ENCODE measurements at places on chromosomes 12 and 14. TPM values are rescaled to one million over a fixed set of nuclear protein-coding genes. Genes with fewer than 3 reads are reported as not detected.
A peak's percentile ranks its signal among the peaks of the same experiment; 100 is the strongest.

GRCh38 chr14:67501670-67502069 is 13.1 kb upstream of the TMEM229B start:
- peaks cover 7% of the 10 kb centered on the region for H3K27me3 ChIP-seq
- H3K27ac ChIP-seq = no peak overlapping the region
- H3K4me1 ChIP-seq = no peaks in the 10 kb centered on the region
- no peak overlapping the region for H3K4me3 ChIP-seq

DNA sequence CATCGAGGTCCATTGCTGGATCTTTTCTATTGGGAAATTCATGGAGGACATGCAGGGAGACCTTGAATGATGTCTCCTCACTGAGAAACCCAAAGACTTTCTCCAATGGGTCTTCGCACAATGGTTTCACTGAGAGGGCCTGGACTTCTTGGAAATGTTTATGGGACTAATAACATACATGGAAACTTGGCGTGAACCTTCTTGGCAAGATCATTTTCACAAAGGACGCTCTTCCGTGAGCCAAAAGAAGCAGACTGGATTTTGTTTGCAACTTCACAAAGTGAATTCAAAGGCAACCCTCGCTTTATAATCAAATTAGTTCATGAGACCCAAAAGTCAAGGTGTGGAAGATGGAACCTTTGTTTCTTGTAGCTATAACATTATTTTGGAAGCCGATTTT is 154.4 kb downstream of the TMEM132C start:
- no peak overlapping the region for H3K4me3 ChIP-seq
- H3K36me3 ChIP-seq = no peaks in the 10 kb centered on the region
- H3K4me1 ChIP-seq = no peaks in the 10 kb centered on the region
- no peak for DNase-seq
- H3K27me3 ChIP-seq = peaks cover 6% of the 10 kb centered on the region

GRCh38 chr12:83042441-83043200 is 355.9 kb downstream of the TMTC2 start:
- H3K27me3 ChIP-seq = no peaks in the 10 kb centered on the region
- no peak overlapping the region for H3K4me3 ChIP-seq
- peaks cover 15% of the 10 kb centered on the region for H3K4me1 ChIP-seq

GRCh38 chr14:91841065-91841464 is 26.3 kb downstream of the TC2N start:
- peaks cover 51% of the 10 kb centered on the region for H3K27me3 ChIP-seq
- no peak overlapping the region for H3K4me3 ChIP-seq
- H3K27ac ChIP-seq = no peak overlapping the region
- no peaks in the 10 kb centered on the region for H3K36me3 ChIP-seq

GRCh38 chr14:67457782-67458181 is 30.7 kb downstream of the TMEM229B start:
- H3K27me3 ChIP-seq = peaks cover 2% of the 10 kb centered on the region
- no peak overlapping the region for H3K27ac ChIP-seq
- DNase-seq = no peak
- H3K4me3 ChIP-seq = no peak overlapping the region

DNA sequence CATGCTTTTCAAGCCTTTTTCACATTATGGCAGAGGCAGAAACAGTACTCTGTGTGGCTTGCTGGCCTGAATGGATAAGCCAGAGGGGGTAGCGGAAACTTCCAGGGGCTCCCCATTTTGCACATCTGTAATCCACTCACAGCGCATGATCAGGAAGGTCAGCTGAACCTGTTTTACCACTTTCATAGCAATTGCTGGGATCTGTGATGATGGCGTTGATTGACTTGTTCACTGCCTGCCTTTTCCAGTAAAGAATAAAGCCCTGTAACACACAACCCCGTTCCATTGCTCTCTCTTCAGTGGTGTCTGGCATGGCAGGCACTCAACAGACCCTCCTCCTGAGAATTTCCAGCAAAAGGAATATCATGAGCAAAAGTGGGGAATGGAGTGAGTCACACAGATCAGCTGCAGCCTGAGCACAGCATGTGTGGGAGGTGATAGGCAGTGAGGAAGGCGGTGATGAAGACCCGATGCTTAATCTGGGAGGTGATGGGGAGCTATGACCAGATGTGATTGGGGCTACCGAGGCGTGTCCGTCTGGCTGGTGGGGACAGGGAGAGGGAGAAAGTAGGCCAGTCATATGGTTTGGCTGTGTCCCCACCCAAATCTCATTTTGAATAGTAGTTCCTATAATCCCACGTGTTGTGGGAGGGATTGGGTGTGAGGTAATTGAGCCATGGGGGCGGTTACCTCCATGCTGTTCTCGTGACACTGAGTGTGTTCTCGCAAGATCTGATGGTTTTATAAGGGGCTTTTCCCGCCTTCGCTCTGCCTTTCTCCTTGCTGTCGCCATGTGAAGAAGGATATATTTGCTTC is 44.7 kb upstream of the CHST11 start:
- H3K36me3 ChIP-seq = no peaks in the 10 kb centered on the region
- H3K4me3 ChIP-seq = no peak overlapping the region
- H3K4me1 ChIP-seq = peaks cover 19% of the 10 kb centered on the region
- DNase-seq = no peak

DNA sequence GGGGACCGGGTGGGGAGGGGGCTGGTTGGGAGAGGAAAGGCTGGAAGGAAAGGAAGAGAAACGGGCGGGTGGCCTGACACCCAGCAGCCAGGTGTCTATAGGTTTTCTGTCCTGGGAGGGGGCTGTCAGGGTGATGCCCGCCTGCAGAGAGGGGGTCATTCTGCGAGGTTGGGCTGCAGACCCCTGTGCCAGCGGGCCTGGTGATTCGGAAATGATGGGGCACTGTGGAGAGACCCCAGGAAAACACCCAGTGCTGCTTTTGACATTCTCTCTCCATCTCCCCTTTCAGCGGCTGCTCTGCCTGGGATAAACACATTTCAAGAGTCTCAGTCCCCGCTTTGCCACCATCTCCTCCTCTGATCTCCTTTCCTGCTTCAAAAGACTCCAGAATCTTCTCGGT is 168.5 kb upstream of the RTL1 start:
- peak; percentile 5 for DNase-seq
- no peak overlapping the region for H3K4me3 ChIP-seq
- H3K27me3 ChIP-seq = peaks cover 8% of the 10 kb centered on the region
- peak overlapping the region; percentile 47 for H3K27ac ChIP-seq
- no peaks in the 10 kb centered on the region for H3K36me3 ChIP-seq
- H3K4me1 ChIP-seq = peaks cover 28% of the 10 kb centered on the region

- peaks cover 9% of the 10 kb centered on the region for H3K36me3 ChIP-seq
- no peak for DNase-seq
- peak overlapping the region; percentile 40 for H3K27ac ChIP-seq
- peaks cover 20% of the 10 kb centered on the region for H3K4me1 ChIP-seq
These were observed 11.3 kb upstream of the SCFD1 start for GRCh38 chr14:30610787-30611343.

- H3K4me3 ChIP-seq = no peak overlapping the region
- H3K27ac ChIP-seq = no peak overlapping the region
- peaks cover 50% of the 10 kb centered on the region for H3K27me3 ChIP-seq
- no peaks in the 10 kb centered on the region for H3K4me1 ChIP-seq
- no peaks in the 10 kb centered on the region for H3K36me3 ChIP-seq
These were observed 5.4 kb upstream of the EML5 start for GRCh38 chr14:88798156-88798555.

GRCh38 chr12:126897102-126897501 is 1369.9 kb upstream of the TMEM132C start:
- no peaks in the 10 kb centered on the region for H3K36me3 ChIP-seq
- no peak overlapping the region for H3K4me3 ChIP-seq
- no peaks in the 10 kb centered on the region for H3K4me1 ChIP-seq
- peaks cover 9% of the 10 kb centered on the region for H3K27me3 ChIP-seq

- peak; percentile 68 for DNase-seq
- peaks cover 33% of the 10 kb centered on the region for H3K4me1 ChIP-seq
- peaks cover 10% of the 10 kb centered on the region for H3K36me3 ChIP-seq
These were observed 43.6 kb downstream of the FGD6 start for GRCh38 chr12:95173392-95174251.

GRCh38 chr12:26246483-26247164 is 51.3 kb downstream of the SSPN start:
- H3K27me3 ChIP-seq = no peaks in the 10 kb centered on the region
- H3K4me3 ChIP-seq = no peak overlapping the region
- DNase-seq = no peak
- no peaks in the 10 kb centered on the region for H3K36me3 ChIP-seq
- no peak overlapping the region for H3K27ac ChIP-seq

GRCh38 chr12:95055057-95055456 is 18.4 kb downstream of the NR2C1 start:
- H3K27ac ChIP-seq = no peak overlapping the region
- H3K4me3 ChIP-seq = no peak overlapping the region
- H3K27me3 ChIP-seq = no peaks in the 10 kb centered on the region
- peaks cover 4% of the 10 kb centered on the region for H3K4me1 ChIP-seq
- H3K36me3 ChIP-seq = peaks cover 19% of the 10 kb centered on the region

DNA sequence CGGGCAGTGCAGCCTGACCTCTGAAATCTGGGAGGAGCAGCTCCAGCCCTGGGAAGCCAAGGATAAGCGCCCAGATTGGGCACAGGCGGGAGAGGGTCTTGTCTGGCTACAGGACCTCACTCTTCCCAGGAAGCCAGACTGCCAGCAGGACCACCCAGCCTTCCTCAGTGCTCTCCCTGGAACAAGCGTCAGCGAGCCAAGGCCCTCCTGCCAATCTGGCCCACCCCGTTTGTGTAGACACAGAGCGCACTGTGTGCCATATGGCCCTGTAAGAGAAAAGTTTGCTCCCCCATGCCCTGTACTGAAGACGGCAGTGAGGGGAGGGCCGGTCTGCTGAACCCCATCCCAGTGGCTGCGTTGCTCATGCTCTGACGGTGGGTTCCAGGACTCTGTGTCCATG is 1.2 kb upstream of the C14orf180 start:
- DNase-seq = no peak
- peaks cover 56% of the 10 kb centered on the region for H3K4me1 ChIP-seq
- no peak overlapping the region for H3K4me3 ChIP-seq
- no peaks in the 10 kb centered on the region for H3K27me3 ChIP-seq
- no peaks in the 10 kb centered on the region for H3K36me3 ChIP-seq

- no peak for DNase-seq
- H3K36me3 ChIP-seq = peaks cover 15% of the 10 kb centered on the region
- H3K27me3 ChIP-seq = no peaks in the 10 kb centered on the region
These were observed 336.8 kb upstream of the RGS6 start for GRCh38 chr14:71595441-71595840.

- peaks cover 23% of the 10 kb centered on the region for H3K36me3 ChIP-seq
- peak overlapping the region; percentile 15 for H3K27ac ChIP-seq
These were observed 89.4 kb downstream of the R3HDM2 start for GRCh38 chr12:57341275-57341990.

DNA sequence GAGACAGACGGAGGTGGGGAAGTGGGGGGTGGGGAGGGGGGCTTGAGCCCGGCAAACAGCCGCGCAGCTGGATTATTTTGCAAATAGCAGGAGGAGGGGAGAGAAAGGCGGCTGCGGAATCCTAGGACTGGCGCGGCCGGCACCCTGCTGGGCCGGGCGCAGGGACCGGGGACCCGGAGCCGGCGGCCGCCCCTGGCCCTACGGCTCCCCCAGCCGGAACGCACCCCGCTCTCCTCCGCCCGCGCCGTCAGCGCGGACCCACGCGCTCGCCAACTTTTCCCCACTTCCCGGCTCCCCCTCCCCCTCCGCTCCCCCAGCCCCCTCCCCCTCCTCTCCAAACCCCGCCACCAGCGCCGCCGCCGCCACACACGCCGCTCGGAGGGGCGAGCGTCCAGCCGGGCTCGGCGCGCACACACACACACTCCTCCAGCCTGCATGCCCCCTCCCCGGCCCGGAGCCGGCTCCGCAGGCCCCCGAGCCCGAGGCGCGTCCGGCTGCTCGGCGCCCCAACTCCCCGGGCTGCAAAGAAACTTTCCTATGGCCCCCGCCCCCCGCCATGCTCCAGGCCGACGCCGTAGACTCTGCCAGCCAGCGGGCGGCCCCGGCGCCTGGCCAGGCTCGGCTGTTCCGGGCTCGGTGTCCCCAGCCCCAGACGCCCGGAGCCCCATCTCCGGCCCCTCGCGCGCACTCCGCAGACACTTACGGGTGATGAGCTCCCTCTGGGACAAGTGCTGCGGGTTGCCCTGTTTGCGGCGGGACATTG is 1.4 kb downstream of the BCL11B start:
- peaks cover 27% of the 10 kb centered on the region for H3K27me3 ChIP-seq
- peaks cover 65% of the 10 kb centered on the region for H3K4me1 ChIP-seq
- H3K4me3 ChIP-seq = peak overlapping the region; percentile 83
- no peaks in the 10 kb centered on the region for H3K36me3 ChIP-seq
- peak overlapping the region; percentile 47 for H3K27ac ChIP-seq

The FLVCR2 gene
- 2.1 TPM for total RNA-seq

The LIN7A gene
- total RNA-seq = 9.0 TPM

The ALDH1L2 gene
- total RNA-seq = 2.4 TPM

The RDH16 gene
- 1.3 TPM for total RNA-seq

The CLEC4D gene
- total RNA-seq = not detected

The MYRFL gene
- 0.16 TPM for total RNA-seq

The CLEC14A gene
- total RNA-seq = not detected

The NKX2-8 gene
- total RNA-seq = not detected

The YBX3 gene
- 147 TPM for total RNA-seq

The RDH11 gene
- total RNA-seq = 55.6 TPM

The C12orf50 gene
- 0.22 TPM for total RNA-seq

The GPATCH2L gene
- total RNA-seq = 80.7 TPM

The SYT1 gene
- 15.3 TPM for total RNA-seq

The SALL2 gene
- 45.2 TPM for total RNA-seq
